ENCODE measurements at places on chromosomes 7 and 10.

GRCh38 chr10:127175357-127176110, 20.9 kb downstream of the INSYN2A start:
- DNase-seq = no peak

DNA sequence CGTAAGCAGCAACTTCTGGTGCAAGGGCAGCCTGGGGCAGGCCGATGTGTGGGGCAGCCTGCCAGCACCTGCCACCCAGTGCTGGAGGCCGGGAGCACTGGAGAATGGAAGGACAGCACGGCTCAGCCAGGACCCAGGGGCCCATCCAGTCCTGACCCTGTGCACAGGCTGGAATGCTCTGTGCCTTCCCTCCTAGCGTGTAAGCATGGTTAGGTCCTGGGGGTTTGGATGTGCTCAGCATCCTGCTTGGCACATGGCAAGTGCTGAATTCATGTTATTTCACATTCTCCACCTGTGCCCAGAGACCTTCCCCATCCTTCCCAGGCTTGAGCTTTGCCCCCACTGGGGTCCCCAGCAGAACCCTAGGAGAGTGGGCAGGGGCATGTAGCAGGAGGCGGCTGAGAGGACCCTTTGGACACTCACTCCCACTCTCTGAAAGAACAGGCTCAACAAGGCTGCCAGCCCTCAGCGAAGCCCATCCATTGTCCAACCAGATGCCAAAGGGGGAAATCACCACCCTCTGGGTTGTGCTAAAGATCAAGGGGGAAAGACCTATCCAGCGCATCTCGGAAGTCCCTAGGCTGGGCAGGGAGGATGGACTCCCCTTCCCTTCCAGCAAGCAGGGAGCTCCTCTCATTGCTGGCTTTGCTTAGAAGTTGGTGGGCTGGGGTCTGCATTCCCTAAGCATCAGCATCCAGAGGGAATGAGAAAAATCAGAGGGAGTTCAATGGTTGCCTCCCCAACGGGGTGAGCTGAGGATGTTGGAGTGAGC, 29.7 kb downstream of the ANXA8 start:
- DNase-seq = no peak

- peak; percentile 60 for DNase-seq
Observed at GRCh38 chr10:33008499-33009243, 50.6 kb upstream of the ITGB1 start.

DNA sequence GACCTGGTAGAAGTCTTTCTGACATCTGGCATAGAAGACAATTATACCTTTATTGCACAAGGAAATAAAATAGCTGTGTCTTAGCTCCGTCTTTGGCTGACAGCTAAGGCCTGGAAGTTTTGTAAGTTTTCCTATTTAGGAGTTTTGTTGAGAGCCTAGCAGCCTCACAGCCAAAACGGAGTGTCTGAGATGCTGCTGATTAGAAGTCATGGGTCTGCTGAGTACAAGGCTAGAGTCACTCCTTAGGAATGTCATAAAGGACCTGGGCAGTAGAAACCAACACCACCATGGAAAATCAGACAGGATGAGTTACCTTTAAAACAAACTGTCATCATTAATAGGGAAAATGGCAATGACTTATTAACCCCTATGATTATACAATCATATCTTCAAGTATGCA, 442.5 kb downstream of the KCNMA1 start:
- DNase-seq = peak; percentile 90

GRCh38 chr10:72316748-72317435, 37.8 kb downstream of the DNAJB12 start:
- DNase-seq = no peak

GRCh38 chr7:340200-340937, 50.4 kb downstream of the FOXL3 start:
- no peak for DNase-seq

GRCh38 chr7:45691155-45691656, 117.0 kb downstream of the ADCY1 start:
- DNase-seq = no peak

DNA sequence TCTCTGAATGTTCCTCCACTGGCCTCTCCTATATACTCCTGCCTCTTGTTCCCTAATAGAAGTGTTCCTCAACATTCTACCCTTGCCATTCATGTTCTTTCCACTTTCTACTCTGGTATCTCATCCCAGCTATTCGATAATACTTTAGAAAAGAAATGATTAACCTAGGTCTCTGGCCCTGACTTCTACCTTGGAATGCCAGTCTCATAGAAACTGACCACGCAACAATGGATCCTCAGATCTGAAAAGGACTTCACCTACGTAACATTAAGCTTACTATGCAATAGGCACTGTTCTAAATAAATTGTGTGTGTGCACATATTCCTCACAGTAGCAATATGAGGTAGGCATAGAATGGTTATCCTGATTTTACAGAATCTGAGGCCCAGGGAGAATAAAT, 234.5 kb downstream of the DNAJC1 start:
- DNase-seq = no peak

DNA sequence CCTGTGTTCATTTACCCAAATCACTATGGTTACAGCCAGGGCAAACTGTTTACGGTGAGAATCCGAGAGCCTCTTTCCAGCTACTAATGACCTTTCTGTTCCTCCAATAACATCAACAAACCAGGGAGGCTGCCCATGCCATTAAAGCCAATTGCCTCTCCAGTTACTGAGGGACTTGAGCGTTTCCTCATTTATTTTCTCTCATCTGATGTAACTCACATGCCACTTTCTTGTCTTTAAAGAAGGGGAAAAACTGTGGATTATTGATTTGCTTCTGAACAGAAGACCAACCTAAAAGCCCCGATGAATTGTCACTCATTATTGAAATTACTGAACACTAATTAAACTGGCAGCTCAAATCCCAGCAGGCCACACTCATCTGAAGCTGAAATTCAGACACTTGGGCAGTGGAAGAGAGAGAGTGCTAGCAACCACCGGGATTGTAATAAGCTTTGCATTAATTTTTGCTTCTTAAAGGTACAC, 595.8 kb upstream of the MKI67 start:
- DNase-seq = no peak

DNA sequence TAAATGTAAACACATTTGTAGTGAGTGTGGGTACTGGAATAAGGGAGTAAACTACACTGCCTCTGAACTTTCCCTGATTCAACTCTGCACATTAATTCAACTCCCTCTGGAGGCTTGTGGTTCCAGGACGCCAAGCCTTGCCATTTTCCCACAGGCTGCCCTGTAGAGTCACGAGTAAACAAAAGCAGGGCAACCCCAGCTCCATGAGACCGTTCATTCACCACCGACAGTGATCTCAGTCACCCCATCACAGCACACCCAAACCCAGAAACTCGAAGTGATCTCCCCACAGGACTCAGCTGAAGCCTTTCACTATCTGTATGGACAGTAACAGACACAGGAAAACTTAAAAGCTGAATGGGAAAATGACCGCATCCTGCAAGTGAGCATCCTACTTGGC, 218.8 kb upstream of the FRMD4A start:
- DNase-seq = no peak

DNA sequence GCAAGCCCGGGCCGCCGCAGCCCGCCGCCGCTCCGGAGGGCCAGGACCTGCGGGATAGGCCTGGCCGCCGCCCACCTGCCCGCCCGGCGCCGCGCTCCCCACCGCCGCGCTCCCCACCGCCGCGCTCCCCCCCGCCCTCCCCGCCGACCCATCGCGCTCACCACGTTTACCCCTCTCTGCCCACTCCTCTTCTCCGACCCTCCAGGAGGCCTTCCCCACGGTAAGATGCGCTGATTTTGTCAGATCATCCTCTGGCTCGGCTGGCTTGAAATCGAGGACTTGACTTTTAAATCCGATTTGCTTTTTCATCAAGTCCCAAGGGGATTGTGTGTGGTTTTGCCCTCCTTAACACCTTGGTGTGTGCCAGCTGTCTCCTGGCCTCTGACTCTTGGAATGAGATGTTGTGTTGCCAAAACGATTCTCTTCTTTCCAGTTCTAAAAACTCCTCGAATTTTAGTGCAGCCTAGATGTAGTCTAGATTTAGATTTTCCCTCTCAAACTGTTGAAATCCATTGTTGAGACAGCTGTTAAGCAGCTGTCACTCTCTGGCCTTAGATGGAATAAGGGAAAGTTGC, 738 bp downstream of the POM121 start:
- DNase-seq = peak; percentile 5

- DNase-seq = no peak
Observed at GRCh38 chr7:51059504-51060142, 257.0 kb downstream of the COBL start.

DNA sequence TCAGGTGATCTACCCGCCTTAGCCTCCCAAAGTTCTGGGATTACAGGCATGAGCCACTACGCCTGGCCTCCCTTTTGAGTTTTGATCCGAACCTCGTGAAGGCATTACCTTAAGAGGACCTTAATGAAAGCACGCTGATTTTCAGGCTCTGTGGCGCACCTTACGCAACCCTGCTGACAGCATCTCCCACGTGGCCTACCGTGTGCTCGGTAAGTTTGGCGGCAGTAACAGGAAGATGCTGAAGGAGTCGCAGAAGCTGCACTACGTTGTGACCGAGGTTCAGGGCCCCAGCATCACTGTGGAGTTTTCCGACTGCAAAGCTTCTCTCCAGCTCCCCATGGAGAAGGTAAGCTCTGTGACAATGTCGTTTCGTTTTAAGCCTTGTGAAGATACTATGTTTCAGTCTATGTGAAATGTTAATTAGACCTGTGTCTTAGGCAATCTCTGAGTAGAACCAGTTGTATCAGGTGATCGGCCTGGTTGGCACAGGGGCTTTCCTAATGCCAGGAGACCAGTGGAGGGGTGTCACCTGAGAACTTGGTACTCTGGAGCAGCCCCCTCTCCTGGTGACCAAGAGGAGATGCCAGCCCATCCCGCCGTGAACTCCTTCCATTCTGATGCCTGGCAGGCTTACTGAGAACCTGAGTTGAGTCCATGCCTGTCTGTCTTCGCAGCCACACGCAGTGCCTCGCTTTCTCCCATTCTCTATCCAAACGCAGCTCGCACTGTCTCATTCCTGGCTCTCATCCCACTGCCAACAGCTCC, 43.5 kb downstream of the TRRAP start:
- DNase-seq = no peak

- no peak for DNase-seq
Observed at GRCh38 chr10:78937800-78938694, 130.7 kb upstream of the ZMIZ1 start.

GRCh38 chr7:20343941-20344340, 13.2 kb downstream of the ITGB8 start:
- no peak for DNase-seq

GRCh38 chr10:49803988-49804387, 41.9 kb upstream of the OGDHL start:
- DNase-seq = no peak

DNA sequence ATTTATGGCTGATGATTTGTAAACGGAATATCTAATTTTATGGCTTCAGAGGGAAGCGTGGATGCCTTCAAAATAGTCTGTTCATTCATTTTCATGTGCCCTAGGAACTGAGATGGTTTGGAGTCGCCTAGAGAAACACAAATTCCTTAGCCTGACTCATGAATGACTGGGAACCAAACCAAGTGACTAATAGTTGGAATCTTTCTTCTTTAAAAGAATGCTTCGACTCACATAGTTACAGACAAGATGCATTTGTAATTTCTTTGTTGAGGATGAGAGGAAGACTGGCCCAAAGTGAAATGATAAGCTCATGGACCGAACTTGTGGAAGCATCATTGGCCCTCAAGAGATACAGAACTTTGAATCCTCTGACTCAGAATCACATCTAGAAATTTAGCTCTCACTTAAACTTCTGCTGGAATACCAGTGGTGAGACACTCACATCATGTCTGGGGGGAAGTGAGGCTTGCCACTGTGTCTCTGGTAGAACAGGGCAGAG, 1107.2 kb downstream of the NRG3 start:
- peak; percentile 90 for DNase-seq

GRCh38 chr10:102780527-102780808, 36.7 kb downstream of the WBP1L start:
- no peak for DNase-seq

DNA sequence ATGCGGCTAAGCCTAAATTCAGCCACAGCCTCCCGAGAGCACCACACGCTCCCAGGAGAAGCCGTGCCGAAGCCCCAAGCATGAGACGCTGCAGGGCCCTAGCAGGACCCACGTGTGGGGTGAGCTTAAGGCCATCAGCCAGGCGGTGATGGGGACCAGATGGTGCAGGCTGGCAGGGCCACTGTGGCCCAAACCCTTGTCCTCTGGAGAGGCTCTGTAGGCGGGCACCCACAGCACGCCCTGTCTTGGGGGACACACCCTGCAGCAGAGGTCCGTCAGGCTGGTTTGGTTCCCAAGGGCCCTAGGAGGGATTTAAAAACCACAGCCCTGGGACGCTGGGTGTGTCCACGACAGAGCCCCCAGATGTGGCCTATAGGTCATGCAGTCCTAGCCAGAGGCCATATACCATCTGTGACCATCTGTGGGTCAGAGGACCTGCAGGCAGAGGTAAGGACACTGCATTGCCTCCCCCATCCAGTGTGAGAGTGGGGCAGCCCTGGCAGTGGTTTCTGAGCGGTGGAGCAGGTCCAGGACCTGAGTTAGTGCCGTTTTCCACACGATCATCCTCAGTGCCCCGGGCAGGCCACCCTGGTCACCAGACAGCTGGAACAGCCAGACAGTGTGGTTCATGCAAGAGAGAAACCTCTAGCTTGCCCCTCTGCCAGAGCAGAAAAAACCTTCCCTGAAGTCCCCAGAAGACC, 39.6 kb upstream of the INPP5A start:
- no peak for DNase-seq

- no peak for DNase-seq
Observed at GRCh38 chr10:129101232-129101980, 365.6 kb upstream of the MGMT start.

GRCh38 chr10:47401210-47401609, 17.1 kb upstream of the ZNF488 start:
- no peak for DNase-seq

GRCh38 chr7:73668886-73669230, 1.2 kb downstream of the VPS37D start:
- no peak for DNase-seq

DNA sequence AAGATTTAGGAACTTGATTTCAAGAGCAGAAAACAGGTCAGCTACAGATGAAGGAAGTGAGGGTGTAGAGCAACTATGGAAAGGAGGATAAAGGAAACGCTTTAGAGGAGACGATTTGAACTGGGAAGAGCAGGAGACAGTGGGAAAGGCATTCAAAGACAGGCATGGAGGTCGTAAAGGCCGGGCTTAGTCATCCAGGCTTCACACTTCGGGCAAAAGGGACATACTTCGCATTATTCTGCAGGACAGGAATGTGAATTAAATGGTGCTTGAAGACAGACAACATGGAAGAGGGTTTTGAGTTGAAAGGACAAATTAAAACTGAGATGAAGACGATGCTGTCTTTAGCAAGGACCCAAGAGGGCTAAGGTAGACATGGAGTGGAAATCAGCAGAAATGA, 8.1 kb downstream of the FAM171A1 start:
- DNase-seq = peak; percentile 24

- DNase-seq = no peak
Observed at GRCh38 chr10:111962951-111963350, 220.6 kb downstream of the GPAM start.

GRCh38 chr7:157547102-157547501, 210.3 kb downstream of the DNAJB6 start:
- no peak for DNase-seq

- no peak for DNase-seq
Observed at GRCh38 chr10:71648254-71648932, 71.2 kb downstream of the C10orf105 start.
